IMR-90 (cell line): ENCODE measurements at places on chromosomes 16 and 17.

DNA sequence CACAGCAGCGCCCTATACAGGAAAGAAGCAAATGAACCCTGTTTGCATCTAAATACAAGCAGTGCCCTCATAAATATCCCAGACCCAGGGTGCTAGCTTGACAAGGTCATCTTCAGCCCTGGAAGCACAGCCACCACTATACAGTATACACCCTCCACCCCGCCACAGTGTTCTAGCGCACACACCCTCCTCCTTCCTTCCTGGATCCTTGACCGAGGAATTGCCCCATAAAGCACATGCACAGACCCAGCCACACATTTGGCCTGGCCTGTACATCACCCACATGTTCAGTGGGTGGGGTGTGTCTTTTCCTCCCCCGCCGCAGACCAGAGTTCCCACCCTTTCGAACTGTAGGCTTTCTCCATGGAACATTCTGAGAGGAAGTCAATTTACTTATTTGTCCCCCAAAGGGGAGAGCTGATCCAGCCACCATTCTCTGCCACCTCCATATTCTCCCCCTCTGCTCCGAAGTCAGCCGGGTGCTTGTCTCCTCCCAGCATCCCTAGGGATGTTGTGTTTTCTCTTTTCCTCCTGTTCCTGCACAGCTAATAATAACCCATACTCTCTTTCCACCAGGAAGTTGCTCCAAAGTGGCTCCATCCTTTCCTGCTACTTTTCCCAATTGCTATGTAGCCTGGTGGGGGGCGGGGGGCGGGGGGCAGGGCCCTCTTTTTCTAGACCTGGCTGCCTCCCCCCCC lies 6.6 kb downstream of the ABI3 start:
- H3K27ac ChIP-seq, result no peak overlapping the region
- no peaks in the 10 kb centered on the region for H3K36me3 ChIP-seq
- peaks cover 5% of the 10 kb centered on the region for H3K27me3 ChIP-seq

GRCh38 chr17:78764871-78765270 lies 17.2 kb downstream of the CYTH1 start:
- no peaks in the 10 kb centered on the region for H3K36me3 ChIP-seq
- H3K27me3 ChIP-seq, result no peaks in the 10 kb centered on the region
- H3K27ac ChIP-seq, result no peak overlapping the region

- H3K27me3 ChIP-seq, result no peaks in the 10 kb centered on the region
- H3K36me3 ChIP-seq, result peaks cover 4% of the 10 kb centered on the region; the same call in 1 of the 2 replicates
- no peak overlapping the region for H3K27ac ChIP-seq
Observed at GRCh38 chr17:75976175-75976848, 2.7 kb downstream of the ACOX1 start.

DNA sequence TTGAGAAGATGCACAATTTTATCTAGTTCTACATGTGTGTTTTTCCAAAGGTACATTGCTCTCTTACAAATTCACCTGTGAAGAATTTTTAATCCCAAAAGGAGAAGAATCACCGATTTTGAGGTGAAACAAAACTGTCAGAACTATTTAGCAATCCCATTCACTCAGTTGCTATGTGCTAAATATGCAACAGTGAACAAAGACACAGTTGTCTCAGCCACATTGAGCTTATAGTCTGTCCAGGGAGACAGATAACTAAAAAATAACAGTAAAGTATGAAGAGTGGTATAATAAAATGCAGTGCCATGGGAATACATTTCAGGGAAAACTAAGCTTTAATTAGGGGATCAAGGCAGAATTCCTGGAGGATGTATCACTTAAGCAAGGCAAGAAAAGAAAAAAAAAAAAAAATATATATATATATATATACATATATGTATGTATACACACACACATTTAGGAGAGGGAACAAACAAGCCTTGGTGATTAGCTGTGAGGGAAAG lies 110.4 kb downstream of the SPAG9 start:
- H3K4me3 ChIP-seq, result no peak overlapping the region
- H3K27me3 ChIP-seq, result no peaks in the 10 kb centered on the region
- no peak overlapping the region for H3K27ac ChIP-seq
- no peak for DNase-seq
- H3K36me3 ChIP-seq, result peaks cover 15% of the 10 kb centered on the region
- H3K4me1 ChIP-seq, result no peaks in the 10 kb centered on the region

GRCh38 chr16:27430923-27431484 lies 29.0 kb downstream of the IL21R start:
- H3K4me3 ChIP-seq, result no peak overlapping the region
- H3K27ac ChIP-seq, result no peak overlapping the region
- H3K36me3 ChIP-seq, result no peaks in the 10 kb centered on the region
- H3K4me1 ChIP-seq, result peaks cover 8% of the 10 kb centered on the region
- no peaks in the 10 kb centered on the region for H3K27me3 ChIP-seq

DNA sequence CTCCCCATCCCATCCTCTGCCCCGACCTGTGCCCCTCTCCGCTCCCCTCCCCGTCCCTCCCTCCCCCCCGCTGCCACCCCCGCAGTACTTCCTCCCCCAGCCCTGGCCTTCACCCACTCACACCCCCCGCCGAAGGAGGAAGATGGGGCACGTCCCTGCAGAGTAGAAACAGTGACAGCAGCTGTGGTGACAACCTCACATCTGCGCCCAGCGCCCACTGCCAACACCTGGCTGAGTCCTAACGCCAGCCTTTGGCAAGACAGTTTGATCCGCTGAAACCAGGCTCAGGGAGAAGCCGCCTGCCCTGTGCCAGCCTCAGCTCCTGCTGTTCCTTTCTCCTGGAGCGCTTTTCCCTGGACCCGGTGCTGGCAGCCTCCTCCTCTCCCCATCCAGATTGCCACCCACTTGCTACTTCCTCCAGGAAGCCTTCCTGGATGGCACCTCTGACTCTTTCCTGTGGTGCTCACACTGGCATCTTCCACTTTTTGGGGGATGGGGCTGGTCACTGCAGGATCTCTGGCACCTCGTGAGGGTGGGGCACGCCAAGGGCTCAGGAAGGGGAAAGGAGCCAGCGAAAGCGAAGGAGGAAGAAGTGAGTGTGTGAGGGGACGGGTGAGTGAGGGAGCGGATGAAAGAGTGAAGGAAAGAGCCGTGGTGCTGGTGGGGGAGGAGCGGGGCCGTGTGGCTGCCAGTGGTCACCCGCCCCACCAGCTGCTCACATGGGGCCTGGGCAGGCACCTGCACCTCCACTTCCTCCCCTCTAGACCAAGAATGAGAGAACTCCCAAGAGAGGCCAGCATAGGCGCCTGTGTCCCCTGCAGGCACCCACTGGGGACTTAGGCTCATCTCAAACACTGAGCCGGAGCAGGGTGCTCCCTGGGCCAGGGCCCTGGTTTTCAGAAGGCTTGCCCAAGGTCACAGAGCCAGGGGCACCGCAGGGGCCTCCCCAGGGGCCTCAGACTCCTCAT lies 27.0 kb downstream of the ZFPM1 start:
- no peak overlapping the region for H3K4me3 ChIP-seq
- no peaks in the 10 kb centered on the region for H3K36me3 ChIP-seq
- DNase-seq, result no peak
- no peaks in the 10 kb centered on the region for H3K27me3 ChIP-seq
- H3K27ac ChIP-seq, result no peak overlapping the region

DNA sequence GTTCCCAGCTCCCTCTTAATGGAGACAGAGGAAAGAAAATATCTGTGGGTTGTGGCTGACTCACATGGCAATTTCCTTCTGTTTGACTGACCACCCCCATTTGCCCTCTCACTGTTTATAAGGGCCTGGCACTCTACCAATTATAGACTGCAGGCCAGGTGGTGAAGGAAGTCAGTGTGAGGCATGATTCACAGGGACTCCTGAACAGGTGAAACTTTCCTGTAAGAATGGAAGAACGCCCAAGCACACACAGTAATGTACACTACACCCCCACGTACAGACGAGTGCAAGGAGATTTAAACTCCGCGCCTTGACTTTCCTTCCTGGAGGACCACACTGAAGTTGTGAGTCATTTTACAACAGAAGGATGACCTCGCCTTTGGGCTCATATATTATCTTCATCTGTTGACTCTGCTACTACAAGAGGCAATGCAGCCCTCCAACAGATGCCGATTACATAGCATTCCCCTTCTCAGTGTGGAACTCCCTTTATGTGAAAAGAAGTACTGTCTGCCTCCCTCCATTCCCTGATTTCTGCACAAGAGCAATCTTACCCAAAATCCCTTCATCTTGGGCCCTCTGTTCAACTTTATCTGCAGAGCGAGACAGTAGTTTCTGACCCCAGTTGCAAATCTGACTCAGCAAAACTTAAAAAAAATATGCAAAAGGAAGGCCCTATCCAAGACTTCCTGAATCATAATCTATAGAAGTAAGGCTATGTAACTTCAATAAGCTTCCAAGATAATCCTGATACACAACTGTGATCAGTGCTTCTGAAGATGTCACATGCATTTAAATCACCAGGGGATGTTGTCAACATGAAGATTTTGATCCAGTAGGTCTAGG lies 163.6 kb downstream of the SHISA6 start:
- H3K27me3 ChIP-seq, result no peaks in the 10 kb centered on the region
- H3K36me3 ChIP-seq, result no peaks in the 10 kb centered on the region
- no peaks in the 10 kb centered on the region for H3K4me1 ChIP-seq
- H3K27ac ChIP-seq, result no peak overlapping the region
- no peak for DNase-seq

DNA sequence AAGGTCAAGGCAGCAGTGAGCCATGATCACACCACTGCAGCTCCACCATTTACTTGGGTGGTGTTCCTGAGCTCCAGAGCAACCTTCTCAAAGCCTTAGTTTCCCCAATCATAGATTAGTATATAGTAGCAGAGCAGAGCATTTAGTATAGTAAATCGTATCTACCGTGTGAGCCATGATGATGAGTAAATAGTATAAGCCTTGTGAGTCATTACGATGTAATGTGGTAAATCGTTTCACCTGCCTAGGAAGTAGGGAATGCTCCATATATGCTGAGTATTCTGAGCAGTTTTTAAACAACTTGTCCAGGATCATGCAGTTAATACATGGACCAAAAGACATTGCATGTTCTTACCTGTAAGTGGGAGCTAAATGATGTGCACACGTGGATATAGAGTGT lies 66.4 kb downstream of the SCNN1B start:
- DNase-seq, result peak; percentile 12
- no peaks in the 10 kb centered on the region for H3K4me1 ChIP-seq
- H3K27me3 ChIP-seq, result peaks cover 6% of the 10 kb centered on the region; the same call in 1 of the 2 replicates

DNA sequence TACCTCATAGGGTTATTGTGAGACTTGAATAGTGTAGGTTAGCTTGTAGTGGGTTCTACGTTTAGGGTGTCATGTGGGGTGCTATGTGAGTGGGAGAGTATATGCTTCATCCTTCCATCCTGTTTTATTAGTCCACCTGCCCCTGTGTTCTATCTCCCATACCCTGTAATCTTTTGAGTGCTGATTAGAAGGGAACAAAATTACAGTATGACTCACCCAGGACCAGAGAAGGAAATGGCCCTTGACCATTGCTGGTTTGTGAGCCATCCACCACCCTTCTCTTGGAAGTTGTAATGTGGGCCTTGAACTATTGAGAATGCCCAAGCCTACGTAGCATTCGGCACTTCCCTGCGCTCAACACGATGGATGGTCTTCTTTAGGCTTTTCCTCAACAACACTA lies 17.1 kb downstream of the SAP30BP start:
- H3K4me3 ChIP-seq, result no peak overlapping the region
- peaks cover 24% of the 10 kb centered on the region for H3K36me3 ChIP-seq
- no peaks in the 10 kb centered on the region for H3K27me3 ChIP-seq
- H3K4me1 ChIP-seq, result peaks cover 9% of the 10 kb centered on the region
- H3K27ac ChIP-seq, result no peak overlapping the region
- peak; percentile 42 for DNase-seq

- H3K27me3 ChIP-seq, result peaks cover 16% of the 10 kb centered on the region; the same call in 1 of the 2 replicates
- H3K36me3 ChIP-seq, result peaks cover 6% of the 10 kb centered on the region; the same call in 1 of the 2 replicates
- no peak overlapping the region for H3K4me3 ChIP-seq
Observed at GRCh38 chr17:80466188-80466705, 10.2 kb downstream of the NPTX1 start.

DNA sequence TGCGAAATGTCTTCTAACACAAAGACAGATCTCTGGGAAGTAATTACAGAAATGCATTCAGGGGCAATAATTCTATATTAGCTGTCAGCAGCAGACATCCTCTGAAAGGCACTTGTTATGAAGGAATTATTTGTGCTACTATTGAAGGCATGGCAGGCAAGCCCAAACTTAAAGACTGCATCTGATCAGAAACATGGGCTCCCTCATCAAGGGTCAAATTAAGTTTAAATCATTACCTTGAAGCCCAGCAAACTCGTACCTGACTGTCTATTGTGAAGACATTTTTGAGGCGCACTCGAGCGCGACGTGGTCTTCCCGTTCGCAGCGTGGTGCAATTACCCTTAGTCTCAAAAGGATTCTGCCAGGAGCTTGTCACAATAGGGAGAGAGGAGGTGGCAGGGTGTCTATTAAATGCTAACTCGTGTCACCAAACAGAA lies 110.6 kb downstream of the ZNF423 start:
- no peaks in the 10 kb centered on the region for H3K4me1 ChIP-seq
- H3K27ac ChIP-seq, result no peak overlapping the region
- H3K4me3 ChIP-seq, result no peak overlapping the region
- no peak for DNase-seq
- H3K27me3 ChIP-seq, result peaks cover 2% of the 10 kb centered on the region; the same call in 1 of the 2 replicates
- H3K36me3 ChIP-seq, result no peaks in the 10 kb centered on the region
